ENCODE measurements at places on chromosomes 16 and 17.

GRCh38 chr16:55091213-55091870 lies 160.7 kb downstream of the IRX5 start:
- no peak for DNase-seq

GRCh38 chr16:85491058-85491771 lies 121.9 kb upstream of the GSE1 start:
- peak; percentile 40 for DNase-seq

DNA sequence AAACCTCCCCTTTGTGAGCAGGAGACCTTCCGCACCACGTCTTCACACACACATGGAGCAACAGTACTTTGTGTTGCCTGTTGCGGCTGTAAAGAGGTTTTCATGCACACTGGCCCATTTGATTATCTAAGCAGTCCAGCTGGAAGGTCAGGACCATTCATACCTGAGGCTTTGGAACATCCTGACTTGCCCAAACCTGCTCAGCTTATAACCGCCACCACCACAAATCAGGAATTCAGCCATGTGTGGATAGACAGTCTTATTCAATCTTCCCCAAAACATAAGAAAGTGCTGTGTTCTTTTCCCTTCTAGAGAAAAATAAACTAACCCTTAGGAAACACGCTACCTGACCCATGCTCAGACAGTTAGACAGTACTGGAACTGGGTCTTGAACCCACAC lies 81.6 kb upstream of the XYLT1 start:
- no peak for DNase-seq

DNA sequence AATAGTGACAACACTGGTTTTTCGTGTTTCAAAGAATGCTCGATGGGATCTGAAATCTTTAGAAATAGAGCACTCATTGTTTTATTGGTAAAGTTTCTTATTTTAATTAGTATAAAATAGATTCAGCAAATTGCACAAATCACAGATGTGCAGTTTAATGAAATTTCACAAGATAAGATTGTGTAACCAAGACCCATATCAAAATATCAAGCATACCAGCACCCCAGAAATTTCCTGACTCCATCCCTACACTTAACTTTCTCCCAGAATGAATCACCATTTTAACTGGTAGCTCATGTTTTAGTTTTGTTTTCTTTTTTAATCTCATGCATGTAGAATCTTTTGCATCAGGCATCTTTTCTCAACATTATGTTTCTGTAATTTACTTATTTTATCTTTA lies 185.9 kb downstream of the KCNJ2 start:
- no peak for DNase-seq

GRCh38 chr16:46932802-46933201 lies 40.7 kb downstream of the DNAJA2 start:
- DNase-seq, result no peak

DNA sequence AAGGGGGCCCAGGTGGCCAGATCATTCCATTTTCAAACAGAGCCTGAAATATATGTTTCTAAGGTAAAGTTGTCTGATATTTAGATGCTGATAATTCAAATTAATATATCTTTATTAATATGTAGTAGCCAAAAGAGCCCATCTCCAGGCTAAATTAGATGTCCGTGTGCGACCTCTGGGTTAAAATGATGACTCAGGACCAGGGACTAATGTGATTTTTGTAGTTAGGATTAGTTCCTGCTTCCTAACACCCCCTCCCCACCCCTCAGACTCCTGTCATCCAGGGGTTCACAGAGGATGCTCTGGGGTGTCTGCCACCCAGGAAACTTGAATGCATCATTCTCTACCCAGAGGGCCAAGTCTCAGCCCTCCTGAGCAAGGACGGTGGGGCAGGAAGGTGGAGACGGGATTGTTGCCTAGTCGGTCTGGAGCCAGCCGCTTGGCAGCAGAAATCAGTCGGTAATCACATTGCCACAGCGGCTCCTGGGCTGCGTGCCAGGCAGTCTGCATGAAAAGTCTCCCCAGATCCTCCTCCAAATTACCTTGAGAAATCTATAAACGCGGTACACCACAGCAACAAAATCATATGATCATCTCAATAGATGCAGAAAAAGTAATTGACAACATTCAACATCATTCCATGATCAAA lies 29.8 kb downstream of the CNGB1 start:
- no peak for DNase-seq

GRCh38 chr16:67666559-67667452 lies at the start of the genes C16orf86 and ENKD1:
C16orf86 (plus strand) TSS chr16:67666814; CDS start chr16:67666971, 157 bp downstream.
ENKD1 (minus strand) TSS chr16:67666750; CDS start chr16:67666442, 308 bp downstream.
- DNase-seq, result peak; percentile 71

- no peak for DNase-seq
Observed at GRCh38 chr16:25135254-25135878, 23.8 kb downstream of the LCMT1 start.

DNA sequence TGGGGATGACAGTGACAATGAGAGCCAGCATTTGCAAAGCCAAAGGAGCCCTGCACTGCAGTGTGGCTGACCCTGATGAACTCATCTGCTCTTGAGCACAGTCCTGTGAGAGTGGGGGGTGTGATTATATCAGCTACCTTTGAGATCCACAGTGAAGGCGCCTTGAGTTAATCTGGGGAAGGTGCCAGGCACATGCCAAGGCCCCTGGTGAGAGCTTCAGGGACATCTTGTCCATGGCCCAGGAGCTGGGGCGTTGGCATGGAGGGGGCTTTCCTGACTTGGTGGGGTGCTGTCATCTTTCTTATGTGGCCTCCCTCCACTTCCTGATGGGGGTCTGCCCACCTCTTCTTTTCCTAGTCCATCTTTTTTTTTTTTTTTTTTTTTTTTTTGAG lies 86.5 kb downstream of the SNX29 start:
- DNase-seq, result no peak

DNA sequence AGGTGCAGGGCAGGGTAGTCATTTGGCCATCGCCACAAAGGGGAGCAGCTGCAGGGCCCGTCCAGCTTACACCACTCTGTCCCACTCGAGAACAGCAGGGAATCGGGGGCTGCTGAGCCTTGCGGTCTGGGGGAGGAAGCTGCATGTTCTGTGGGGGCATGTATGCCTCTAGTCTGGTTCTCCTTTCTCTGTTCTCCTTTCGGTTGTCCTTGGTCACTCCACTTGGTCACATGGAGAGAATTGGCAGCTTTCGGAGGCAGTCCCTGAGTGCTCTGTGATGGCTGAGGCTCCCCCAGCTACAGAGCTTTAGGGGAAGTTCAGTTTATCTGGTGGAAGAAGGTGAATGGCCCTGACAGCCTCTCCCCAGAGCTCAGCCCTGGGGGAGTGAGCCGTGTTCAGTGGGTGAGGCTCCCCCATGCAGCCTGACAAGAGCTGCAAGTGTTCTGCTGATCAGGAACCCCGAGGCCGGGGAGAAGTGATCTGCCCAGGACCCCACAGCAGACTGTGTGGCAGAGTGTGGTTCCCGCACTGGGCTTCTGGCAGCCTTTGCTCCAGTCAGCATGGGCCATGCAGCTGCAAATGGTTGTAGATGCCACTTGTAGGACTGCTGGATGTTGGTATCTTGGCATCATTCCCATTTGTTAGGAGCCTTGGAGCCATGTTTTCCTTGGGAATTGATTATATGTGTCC lies 22.3 kb upstream of the SMPD3 start:
- no peak for DNase-seq

DNA sequence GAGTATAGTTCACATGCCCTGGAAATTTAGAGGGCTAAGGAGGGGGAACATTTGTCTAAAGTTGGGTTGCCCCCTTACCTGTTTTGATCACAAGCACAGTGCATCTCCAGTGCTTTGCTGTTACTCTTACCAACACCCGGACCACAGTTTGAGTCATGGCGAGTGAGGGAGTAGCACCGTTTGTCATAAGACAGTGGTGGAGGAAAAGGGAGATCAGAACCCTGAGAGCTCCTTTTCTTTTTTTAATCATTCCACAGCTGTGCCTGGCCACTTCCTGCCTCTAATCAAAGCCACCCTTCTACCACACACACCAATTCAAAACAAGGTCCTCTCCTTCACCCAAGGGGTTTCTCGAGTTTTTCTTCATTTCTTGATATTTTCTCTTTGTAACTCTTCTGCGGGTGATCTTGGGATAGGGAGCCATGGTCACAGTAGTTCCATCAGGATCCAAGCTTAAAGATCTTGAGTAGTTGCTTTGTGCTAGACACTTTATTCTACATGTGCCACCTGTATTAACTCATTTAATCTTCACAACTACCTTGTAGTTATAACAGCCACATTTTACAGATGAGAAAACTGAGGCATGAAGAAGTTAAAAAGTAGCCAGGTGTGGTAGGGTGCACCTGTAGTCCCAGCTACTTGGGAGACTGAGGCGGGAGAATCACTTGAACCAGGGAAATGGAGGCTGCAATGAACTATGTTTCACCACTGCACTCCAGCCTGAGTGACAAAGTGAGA lies 5.0 kb upstream of the MYL4 start:
- no peak for DNase-seq

DNA sequence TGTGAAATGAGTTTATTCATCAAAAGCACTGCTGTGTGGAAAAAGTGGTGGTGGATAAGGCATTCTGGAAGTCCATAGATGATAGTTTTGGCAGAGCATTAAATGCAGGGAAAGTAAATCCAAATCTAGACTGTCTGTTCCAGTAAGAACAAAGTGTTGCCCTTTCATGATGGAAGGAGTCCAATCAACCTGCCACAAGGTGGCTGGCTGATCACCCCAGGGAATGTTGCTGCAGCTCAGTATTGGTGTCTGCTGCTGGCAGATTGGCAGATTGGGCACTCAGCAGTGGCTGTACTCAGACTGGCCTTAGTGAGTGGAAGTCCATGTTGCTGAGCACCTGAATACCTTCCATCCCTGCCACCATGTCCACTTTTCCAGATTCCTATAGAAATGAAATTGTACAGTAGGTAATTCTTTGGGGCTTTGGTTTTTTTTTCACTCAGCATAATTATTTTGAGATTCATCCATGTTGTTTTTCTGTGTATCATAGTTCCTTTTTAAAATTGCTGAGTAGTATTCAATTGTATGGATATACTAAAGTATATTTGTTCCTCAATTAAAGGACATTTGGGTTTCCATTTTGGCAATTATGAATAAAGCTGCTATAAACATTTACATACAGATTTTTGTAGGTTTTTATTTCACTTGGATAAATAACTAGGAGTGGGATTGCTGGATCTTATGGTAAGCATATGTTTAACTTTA lies 14.3 kb downstream of the DYNLL2 start:
- no peak for DNase-seq

GRCh38 chr17:52751051-52751450 lies 592.5 kb upstream of the CA10 start:
- DNase-seq, result no peak

DNA sequence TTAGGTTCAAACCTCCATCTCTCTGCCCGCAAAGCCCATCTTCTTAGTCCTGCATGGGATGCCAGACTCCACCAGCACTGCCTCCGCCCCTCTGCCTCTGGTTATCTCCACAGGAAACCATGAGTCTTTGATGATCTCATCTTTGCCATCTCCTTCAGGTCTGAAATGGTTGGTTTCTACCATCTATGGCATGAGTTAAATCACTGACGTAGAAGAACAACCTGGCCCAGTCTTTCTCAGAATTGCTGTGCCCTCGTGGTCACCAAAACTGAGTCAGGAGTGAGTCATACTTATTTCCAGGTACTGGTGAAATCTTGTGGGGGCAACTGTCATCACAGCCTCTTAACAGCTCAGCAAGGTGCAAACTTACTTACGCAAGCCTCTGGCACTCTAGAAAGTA lies 468.7 kb upstream of the C16orf82 start:
- peak; percentile 34 for DNase-seq

GRCh38 chr16:25213709-25214397 lies 2.9 kb upstream of the AQP8 start:
- DNase-seq, result no peak

- no peak for DNase-seq
Observed at GRCh38 chr17:60095381-60095780, 16.7 kb upstream of the HEATR6 start.

GRCh38 chr16:88202207-88202745 lies 180.5 kb upstream of the ZNF469 start:
- no peak for DNase-seq

DNA sequence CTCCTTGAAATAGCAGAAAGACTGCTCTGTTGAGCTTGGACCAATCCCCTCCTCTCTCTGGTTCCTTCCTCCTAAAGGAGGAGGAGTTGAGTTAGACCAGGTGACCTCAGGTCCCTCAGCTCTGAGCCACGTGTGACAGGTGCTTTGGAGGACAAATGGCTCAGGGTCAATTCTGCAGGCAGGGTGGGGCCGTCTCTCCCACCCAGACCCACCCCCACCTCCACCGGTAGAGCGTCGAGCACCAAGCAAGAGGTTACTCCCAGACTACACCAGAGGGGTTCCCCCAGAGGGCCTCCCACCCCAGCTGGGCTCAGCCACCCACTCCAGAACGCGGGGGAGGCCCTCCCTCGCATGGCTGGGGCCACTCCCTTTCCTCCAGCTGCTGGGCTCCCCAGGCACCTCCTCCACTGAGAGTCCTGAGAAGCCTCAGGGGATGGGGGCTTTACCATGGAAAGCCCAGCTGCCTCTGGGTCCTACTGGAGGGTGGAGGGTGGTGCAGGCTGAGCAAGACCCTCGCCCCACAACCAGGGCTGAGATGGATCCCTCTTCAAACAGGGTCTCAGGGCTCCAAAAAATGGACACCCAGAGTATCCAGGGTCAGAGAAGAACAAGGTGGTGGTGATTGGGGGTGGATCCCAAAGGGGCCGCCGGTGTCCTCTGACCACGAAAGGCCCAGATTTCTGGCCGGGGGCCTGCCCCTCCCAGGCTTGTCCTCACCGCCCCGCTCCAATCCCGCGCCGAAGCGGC lies 7.6 kb downstream of the MYO1C start:
- DNase-seq, result no peak

- DNase-seq, result no peak
Observed at GRCh38 chr17:27575096-27575911, 55.7 kb upstream of the LGALS9 start.

DNA sequence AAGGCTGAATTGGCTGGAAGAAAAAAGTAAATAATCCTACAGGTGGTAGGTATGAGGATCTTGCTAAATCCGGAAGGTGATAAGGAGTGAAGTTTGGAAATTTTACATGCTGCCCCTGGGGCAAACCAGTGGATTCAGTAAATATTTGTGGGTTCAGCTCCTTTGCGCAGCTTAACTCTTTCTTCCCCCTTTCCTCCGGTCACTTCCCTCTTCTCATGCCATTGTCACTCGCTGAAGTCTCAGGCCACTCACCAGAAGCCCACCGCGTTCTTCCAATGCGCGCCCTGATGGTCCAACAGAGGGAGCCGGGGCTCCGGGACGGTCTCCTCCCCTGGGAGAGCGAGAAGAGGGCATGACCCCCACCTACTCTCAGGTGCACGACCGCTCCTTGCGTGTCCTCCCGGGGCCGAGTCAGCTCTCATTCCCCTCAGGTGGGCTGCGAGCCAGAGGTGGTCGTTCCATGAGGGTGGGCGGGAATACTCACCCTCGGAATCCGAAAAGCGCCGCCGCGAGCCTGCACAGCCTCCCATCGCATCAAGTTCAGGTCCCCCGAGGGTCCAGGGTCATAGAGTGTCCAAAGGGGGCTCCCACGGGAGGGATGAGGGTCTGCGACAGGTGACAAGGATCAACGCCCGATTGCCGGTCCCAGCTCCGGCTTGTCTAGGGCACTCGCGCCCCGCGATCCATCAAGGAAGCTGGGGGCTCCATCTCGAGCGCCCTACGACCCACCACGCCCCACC lies 474 bp downstream of the CLN3 start:
- DNase-seq, result no peak

- DNase-seq, result no peak
Observed at GRCh38 chr16:74726716-74727115, 26.1 kb upstream of the MLKL start.
